ENCODE measurements at places on chromosomes 11 and 22.

DNA sequence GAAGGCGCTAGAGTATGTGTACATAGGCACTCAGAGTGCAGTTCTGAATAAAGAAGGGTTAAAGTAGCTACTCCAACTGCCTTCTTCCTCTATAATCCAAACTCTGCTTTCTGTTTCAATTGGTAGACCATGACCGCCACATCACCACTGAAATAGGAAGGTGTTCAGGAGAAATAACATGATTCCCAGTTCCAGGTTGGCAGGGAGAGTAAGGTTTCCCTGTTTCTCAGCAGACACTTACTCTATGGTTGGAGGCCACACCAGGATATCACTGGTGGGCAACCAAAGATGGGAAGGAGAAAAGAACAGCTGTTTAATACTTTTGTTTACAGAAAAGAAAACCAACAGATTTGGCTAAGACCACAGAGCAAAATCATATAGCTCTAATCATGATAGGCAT is 37.9 kb downstream of the PAK1 start:
- DNase-seq = no peak

GRCh38 chr11:61951484-61952135 is 1.5 kb downstream of the BEST1 start:
- DNase-seq = no peak

DNA sequence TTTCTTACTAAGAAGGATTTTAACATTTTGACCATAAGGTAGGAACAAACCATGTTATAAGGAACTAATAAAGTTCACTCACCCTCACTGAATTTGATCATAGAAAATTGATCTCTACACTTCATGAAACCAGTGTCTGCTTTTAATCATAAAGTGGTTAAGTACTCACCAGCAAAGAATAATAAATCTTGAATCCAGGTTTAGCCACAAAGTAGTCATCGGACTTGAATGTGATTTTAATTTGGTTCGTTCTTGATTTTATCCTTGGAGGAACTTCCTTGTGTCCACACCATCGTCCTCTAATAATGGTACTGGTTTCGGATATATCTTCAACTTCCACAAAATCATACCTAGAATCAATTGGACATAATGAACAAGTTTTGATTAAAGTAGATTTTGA is 40.5 kb upstream of the DDI1 start:
- DNase-seq = no peak

GRCh38 chr11:86625544-86625943 is 46.9 kb downstream of the ME3 start:
- DNase-seq = no peak

DNA sequence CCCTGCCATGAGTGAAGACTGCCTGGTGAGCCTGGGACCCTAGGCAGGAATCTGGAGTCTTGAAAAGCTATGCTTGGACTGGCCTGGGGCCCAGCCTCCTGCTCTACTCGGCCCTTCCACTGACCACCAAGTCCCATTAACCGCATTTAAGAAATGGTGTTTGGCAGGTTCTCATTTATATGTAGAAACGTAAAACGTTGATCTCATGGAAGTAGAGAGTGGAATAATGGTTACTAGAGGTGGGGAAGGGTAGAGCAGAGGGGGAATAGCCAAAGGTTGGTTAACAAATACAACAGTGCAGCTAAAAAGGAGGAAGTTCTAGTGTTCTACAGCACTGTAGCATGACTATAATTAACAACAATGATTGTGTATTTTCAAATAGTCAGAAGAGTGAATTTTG is 72.9 kb upstream of the EED start:
- no peak for DNase-seq

All from stimulated activated CD4-positive, alpha-beta T cell treated with anti-CD3 and anti-CD28 coated beads, Interleukin-1b, Interleukin-23, amount 100 ng/mL, for 1 hour (primary cell).